Adipocyte (in vitro differentiated cells): ENCODE measurements at places on chromosomes 7 and 10.

GRCh38 chr10:128435811-128436210, 309.6 kb upstream of the MKI67 start:
- DNase-seq, result no peak

DNA sequence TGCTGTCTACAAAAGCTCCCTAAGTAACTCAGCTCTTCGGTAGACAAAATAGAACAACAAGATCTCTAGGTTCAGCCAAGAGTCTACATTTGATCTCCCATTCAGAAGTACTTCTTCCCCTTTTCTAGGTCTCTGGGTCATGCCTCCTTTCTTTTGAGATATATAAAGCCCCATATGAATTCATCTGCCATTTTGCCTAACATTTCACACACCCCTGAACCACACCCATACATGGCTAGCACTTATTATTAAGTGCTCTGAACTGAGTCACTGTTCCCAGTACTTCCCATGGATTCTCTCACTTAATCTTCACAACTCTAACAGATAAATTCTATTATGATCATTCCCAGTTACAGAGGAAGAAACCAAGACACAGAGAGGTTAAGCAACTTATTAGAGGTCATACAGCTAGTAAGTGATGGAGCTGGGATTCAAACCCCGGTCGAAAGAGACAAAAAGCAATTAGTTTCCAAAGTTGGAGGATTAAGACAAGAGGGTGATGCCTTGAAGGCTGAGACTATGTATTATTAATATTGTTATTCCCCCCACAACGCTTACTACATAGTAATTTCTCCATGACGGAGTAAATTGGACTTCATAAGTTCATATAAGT, 17.3 kb downstream of the MYOF start:
- DNase-seq, result no peak

DNA sequence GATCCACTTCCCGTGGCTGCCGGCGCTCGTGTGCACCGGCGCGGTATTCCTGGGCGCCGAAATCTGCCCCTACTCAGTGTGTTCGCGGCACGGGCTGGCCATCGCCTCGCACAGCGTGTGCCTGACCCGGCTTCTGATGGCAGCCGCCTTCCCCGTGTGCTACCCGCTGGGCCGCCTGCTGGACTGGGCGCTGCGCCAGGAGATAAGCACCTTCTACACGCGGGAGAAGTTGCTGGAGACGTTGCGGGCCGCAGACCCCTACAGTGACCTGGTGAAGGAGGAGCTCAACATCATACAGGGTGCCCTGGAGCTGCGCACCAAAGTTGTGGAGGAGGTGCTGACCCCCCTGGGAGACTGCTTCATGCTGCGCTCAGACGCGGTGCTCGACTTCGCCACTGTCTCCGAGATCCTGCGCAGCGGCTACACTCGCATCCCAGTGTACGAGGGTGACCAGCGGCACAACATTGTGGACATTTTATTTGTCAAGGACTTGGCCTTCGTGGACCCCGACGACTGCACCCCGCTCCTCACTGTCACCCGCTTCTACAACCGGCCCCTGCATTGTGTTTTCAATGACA, 1.3 kb downstream of the CNNM1 start:
- DNase-seq, result peak; percentile 13

- no peak for DNase-seq
Measured at GRCh38 chr7:133165001-133165400, 83.1 kb upstream of the CHCHD3 start.

GRCh38 chr7:69878015-69878414, 279.7 kb downstream of the AUTS2 start:
- DNase-seq, result no peak

- DNase-seq, result no peak
Measured at GRCh38 chr10:78784546-78784945, 284.2 kb upstream of the ZMIZ1 start.

DNA sequence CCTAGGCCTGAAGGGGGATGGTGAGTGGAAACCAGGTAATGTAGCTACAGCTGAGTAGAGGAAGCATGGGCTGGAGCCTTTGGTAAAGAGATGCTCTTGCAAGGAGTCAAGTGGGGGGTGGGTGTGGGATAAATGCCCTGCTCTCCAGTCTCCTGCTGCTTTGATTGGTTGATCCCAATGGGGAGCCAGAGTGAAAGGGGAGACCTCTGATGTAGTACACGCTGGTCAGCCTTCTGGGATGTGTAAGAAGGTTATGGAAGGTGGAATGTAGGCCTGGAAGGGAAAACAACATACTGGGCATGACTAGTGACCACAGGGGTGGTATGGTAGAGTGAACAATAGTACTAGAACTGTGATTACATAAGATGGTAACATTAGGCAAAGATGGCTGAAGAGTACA, 44.3 kb downstream of the TET1 start:
- DNase-seq, result no peak

DNA sequence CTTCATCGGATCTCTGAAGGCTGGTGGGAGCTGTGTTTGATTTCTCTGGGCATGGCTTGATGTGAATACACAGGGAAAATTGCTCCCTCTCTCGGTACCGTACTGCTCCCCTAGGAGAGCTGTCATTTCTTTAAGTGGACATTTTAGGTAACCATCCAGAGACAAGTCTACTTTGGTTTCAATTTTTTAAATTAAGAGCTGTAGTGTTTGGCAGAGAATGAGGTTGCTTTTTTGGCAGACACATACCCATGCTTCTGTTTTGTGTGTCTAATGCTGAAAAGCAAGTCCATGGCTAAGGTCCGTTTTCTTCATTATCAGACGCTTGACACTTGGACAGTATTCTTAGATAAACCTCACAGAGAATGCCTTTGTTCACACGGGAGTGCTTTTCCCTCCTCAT, 61.3 kb upstream of the TRIL start:
- DNase-seq, result peak; percentile 15

GRCh38 chr7:71987200-71987767, 424.9 kb downstream of the CALN1 start:
- no peak for DNase-seq
